Left cardiac atrium (tissue), 4 donors: ENCODE measurements at places on chromosomes 5 and 9. TPM values are rescaled to one million over a fixed set of nuclear protein-coding genes. Genes with fewer than 3 reads are reported as not detected.

GRCh38 chr9:2424619-2425033, 197.0 kb upstream of the VLDLR start:
- no peak for DNase-seq

DNA sequence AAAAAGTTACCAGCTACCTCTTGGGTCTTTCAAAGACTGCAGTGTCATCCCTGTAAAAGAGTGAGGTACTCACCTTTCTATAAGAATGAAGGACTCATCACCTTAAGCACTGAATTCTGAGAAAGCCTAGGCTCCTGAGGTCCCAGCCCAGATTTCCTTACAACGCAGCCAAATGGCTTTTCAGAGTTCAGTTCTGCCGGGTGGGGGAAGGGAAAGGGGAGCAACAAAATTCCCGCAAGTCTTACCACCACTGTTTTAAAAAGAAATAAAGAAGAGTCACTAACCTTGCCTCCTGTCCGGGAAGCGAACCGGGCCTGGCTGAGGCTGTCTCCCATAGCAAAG, 373 bp downstream of the ADAMTS12 start:
- DNase-seq: no peak

GRCh38 chr9:125831054-125831453, 83.9 kb downstream of the PBX3 start:
- DNase-seq: no peak

The NEUROG1 gene
- total RNA-seq: not detected

DNA sequence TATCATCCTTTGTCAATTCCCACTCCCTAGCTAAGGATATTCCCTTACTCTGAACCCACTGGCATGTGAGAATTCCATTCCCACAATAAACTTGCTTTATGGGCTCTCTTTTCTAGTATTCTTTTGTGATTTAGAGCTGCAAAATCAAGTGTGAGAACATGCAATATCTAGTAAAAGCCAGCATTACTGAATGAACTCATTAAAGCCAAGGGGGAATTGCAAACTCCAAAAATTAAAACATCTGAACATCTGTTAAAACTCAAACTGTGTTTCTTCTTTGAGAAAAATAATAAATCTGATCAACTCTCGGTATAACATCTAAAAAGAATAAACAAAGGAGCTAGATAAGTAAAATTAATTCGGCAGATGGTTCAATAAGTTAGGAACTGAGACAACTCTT, 53.1 kb upstream of the MPDZ start:
- DNase-seq: no peak

The IL17B gene
- 0.44 TPM for total RNA-seq

The RBM22 gene
- 28.2 TPM for total RNA-seq

The PKD2L2 gene
- total RNA-seq: 0.24 TPM

DNA sequence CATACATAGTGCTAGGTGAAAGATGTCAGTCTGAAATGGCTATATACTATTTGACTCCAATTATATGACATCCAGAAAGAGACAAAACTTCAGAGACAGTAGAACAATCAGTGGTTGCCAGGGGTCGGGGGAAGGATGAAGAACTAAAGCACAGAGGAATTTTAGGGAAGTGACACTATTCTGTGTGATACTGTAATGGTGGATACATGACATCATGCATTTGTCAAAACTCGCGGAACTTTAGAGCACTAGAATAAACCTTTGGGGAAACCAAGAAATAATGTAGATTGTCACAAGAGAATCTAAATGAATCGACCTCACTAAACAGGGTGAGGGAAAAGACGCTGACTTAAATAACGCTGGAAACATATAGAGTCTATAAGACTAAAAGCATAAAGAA, 107.0 kb upstream of the RETREG1 start:
- no peak for DNase-seq
